ENCODE measurements at places on chromosomes 2 and 18. TPM values are rescaled to one million over a fixed set of nuclear protein-coding genes. Genes with fewer than 3 reads are reported as not detected.

Gene GLB1L
- total RNA-seq, result 3.1 TPM

GRCh38 chr2:127683757-127684156, 8.4 kb upstream of the LIMS2 start:
- H3K27ac ChIP-seq, result no peak overlapping the region
- peaks cover 2% of the 10 kb centered on the region for H3K36me3 ChIP-seq
- no peak for DNase-seq
- H3K27me3 ChIP-seq, result peaks cover 29% of the 10 kb centered on the region

Gene C2orf92
- 12.5 TPM for total RNA-seq

DNA sequence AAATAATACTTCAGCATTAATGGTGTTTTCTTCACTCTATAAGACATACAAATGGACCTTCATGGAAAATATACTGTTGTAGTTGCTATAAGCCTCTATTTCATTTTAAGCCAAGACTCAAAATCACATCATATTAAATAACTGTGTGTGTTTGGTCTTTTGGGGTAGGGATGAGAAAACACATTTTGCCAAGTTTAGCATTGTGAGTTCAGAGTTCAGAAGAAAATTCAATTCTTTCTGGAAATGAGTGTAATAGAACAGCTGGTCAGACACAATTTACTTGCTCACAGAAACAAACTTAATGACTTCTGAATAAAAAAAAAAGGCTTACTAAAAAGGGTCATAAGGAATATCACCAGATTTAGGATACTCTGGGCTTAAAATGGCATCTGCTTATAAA, 149.5 kb downstream of the LRRTM4 start:
- no peaks in the 10 kb centered on the region for H3K27me3 ChIP-seq
- H3K4me1 ChIP-seq, result no peaks in the 10 kb centered on the region
- no peak for DNase-seq
- H3K36me3 ChIP-seq, result no peaks in the 10 kb centered on the region

Gene FAM161A
- total RNA-seq, result 2.1 TPM

- H3K36me3 ChIP-seq, result no peaks in the 10 kb centered on the region
- DNase-seq, result no peak
- no peaks in the 10 kb centered on the region for H3K27me3 ChIP-seq
- H3K4me3 ChIP-seq, result no peak overlapping the region
- no peaks in the 10 kb centered on the region for H3K4me1 ChIP-seq
Observed at GRCh38 chr18:7056026-7056425, 61.6 kb downstream of the LAMA1 start.

DNA sequence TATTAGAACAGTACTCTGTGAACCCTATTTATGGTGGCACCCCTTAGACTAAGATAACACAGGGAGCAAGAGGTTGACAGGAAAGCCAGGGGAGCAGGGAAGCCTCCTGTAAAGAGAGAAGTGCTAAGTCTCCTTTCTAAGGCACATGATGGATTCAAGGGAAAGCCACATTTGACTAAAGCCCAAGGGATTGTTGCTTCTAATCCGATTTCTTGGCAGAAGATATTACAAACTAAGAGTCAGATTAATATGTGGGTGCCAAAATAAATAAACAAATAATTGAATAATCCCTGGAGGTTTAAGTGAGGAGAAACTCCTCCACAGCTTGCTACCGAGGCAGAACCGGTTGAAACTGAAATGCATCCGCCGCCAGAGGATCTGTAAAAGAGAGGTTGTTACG, 333.2 kb downstream of the SOX11 start:
- no peak for DNase-seq
- no peak overlapping the region for H3K27ac ChIP-seq
- H3K36me3 ChIP-seq, result no peaks in the 10 kb centered on the region

DNA sequence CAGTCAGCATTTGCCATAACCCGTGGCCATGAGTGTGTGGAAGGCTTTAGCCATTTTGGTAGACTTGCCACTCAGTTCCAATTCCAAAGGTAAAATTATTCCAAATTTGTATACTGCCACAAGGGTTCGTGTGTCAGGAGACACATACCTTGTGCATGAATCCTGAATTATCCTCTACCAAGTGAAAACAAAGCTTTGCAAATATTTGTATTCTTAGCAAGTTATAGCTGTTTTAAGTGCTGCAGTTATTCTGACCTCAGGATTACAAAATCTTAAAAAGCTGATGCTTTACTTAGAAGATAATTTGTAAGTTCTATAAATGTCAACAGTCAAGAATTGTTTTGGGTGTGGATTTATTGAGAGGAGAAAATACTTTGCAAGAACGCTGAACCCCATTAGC, 100.6 kb downstream of the ANTXR1 start:
- H3K4me1 ChIP-seq, result no peaks in the 10 kb centered on the region
- H3K27me3 ChIP-seq, result peaks cover 26% of the 10 kb centered on the region
- no peak overlapping the region for H3K4me3 ChIP-seq
- no peaks in the 10 kb centered on the region for H3K36me3 ChIP-seq

GRCh38 chr18:25171334-25171733, 180.6 kb downstream of the ZNF521 start:
- DNase-seq, result no peak
- no peaks in the 10 kb centered on the region for H3K4me1 ChIP-seq
- H3K36me3 ChIP-seq, result no peaks in the 10 kb centered on the region
- no peaks in the 10 kb centered on the region for H3K27me3 ChIP-seq

Gene FARSB
- total RNA-seq, result 12.5 TPM

DNA sequence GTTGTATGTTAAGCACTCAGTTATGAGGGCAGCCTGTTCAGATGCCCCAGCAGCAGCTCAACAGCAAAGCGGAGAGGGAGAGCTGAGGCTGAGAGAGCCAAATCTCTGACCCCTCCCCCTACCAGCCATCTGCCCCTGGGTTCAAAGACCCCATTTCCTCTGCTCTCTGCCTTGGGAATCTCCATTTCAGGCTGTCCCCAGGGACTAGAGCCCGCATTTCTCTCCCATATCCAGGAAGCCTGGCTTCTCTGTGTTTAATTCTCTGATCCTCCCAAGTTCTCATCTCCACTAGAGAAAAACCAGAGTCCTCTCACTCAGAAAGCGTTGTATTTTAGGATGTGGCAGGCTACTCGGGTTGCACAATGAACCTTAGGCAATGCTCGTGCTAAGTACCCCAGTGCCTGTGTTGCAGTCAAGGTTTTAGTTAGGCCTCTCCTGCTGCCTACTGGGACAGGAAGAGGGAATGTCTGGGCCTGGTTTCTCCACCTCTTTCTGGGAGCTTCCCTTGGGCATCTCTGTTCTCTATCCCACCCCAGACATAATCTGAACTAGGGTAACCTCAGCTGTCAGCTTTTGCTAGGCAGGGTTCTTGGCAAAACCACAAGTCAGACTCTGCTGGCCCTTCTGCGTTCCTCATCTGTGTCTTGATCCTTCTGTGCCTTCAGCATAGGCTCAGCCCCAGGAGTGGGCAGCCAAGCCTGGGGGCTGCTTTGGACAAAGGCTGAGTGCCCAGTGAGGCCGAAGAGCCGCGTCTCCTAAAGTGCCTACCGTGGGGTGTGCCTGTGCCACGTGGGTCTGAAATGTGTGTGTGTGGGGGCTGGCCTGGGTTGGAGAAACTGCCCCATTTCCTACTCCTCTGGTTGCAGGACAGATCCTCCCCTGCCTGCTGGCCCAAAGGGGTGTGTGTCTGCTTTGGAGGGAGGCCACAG, 96.8 kb downstream of the STPG4 start:
- no peak for DNase-seq
- no peaks in the 10 kb centered on the region for H3K27me3 ChIP-seq
- H3K4me3 ChIP-seq, result no peak overlapping the region
- peaks cover 22% of the 10 kb centered on the region for H3K4me1 ChIP-seq

DNA sequence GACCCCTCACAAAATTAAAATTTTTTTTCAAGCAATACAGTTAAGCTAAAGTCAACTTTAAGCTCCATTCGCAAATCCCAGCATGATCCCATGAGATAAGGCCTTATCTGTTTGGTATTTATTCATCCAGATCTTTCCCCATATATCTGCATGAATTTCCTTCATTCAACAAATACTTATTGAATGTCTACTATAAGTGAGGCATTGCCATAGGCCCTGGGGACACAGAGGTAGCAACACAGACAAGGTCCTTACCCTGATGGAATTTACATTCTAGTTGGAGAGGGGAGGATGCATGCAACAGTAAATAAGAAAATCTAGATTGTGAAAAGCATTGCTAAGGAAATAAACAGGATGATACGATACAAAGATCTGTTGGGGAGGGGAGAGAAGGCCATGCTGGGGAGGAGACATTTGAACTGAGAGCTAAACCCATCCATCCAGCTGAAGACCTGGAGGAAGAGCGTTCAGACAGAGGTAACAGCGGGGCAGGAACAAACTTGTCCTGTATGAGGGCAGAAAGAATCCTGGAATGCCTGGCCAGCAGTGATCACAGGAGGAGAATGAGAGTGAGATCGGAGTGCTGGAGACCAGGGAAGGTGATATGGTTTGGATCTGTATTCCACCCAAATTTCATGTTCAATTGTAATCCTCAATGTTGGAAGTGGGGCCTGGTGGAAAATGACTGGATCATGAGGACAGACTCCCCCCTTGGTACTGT, 71.6 kb downstream of the SDC1 start:
- H3K4me3 ChIP-seq, result no peak overlapping the region
- H3K27me3 ChIP-seq, result peaks cover 53% of the 10 kb centered on the region
- DNase-seq, result no peak
- H3K27ac ChIP-seq, result no peak overlapping the region

Gene RRM2
- 0.32 TPM for total RNA-seq

- no peak for DNase-seq
- no peak overlapping the region for H3K27ac ChIP-seq
- H3K4me3 ChIP-seq, result no peak overlapping the region
Observed at GRCh38 chr2:6325616-6326015, 540.1 kb downstream of the CMPK2 start.

Gene ZFAND2B
- 65.3 TPM for total RNA-seq

GRCh38 chr18:44803019-44803650, 122.4 kb downstream of the SETBP1 start:
- no peak for DNase-seq
- peaks cover 9% of the 10 kb centered on the region for H3K4me1 ChIP-seq
- H3K27me3 ChIP-seq, result peaks cover 13% of the 10 kb centered on the region
- no peak overlapping the region for H3K27ac ChIP-seq

GRCh38 chr2:140247451-140248195, 1467.4 kb upstream of the NXPH2 start:
- H3K4me1 ChIP-seq, result no peaks in the 10 kb centered on the region
- H3K36me3 ChIP-seq, result no peaks in the 10 kb centered on the region
- H3K27me3 ChIP-seq, result no peaks in the 10 kb centered on the region

- no peak for DNase-seq
- H3K4me3 ChIP-seq, result no peak overlapping the region
- no peaks in the 10 kb centered on the region for H3K36me3 ChIP-seq
- no peak overlapping the region for H3K27ac ChIP-seq
Observed at GRCh38 chr2:107984707-107985106, 1.6 kb upstream of the SLC5A7 start.

GRCh38 chr2:205744074-205744591, 61.8 kb downstream of the NRP2 start:
- H3K27ac ChIP-seq, result no peak overlapping the region
- peaks cover 56% of the 10 kb centered on the region for H3K27me3 ChIP-seq

DNA sequence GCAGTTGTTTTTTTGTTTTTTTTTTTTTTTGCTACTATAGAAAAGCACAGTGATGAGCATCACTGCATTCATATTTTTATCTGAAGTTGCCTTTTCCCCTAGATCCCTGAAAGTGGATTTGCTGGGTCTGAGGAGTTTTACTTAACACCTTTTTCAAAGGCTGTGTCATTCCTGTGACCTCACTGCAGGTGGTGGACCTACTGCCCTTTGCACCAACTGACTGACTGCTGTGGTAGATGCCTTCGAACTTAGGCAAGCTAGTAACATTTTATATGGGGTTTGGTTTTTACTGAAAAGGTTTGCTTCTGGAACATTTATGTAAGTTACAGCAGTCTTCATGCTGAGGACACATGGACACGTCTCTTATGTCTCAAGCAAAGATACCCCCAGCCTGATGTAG, 36.2 kb downstream of the SPTBN1 start:
- peaks cover 36% of the 10 kb centered on the region for H3K27me3 ChIP-seq
- H3K36me3 ChIP-seq, result peaks cover 3% of the 10 kb centered on the region
- no peak overlapping the region for H3K27ac ChIP-seq
- no peak for DNase-seq

DNA sequence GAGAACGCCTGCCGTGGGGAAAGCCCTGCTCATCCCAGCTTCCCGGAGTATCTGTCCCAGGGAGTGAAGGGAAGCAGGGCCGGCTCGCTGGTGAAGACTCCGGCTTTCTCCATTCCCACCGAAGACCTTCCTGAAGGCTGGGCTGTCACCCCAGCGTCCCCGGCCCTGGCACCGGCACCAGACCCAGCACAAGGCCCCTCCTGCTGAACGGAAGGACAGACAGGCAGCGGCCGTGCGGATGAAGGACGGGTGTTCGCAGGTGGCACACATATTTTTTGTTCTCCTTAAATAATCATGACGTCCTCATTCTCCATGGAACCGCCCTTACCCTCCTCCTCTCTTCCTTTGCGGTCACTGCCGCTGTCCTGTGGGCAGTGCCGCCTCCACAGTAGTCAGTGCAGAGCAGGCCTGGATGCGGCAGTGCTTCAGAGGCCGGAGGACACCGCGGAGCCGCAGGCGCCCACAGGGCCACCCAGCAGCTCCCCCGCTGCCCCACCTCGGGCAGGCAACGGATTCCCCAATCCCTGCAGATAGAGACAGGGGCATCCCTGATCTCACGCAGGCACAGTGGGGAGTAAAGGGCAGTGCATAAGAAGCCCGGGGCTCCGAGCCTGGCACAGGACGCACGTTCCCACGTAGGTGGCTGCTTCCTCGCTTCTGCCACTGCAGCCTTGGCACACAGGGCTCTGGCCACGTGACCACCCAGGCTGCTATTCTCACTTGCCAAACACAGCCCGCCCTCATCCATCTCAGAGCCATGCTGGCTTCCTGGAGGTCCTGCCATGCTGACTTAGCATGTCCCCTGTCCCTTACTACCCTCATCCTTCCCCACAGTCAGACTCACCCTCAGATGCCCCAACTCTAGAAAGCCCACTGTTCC, 229.7 kb downstream of the EIPR1 start:
- DNase-seq, result no peak
- H3K4me3 ChIP-seq, result no peak overlapping the region
- no peaks in the 10 kb centered on the region for H3K27me3 ChIP-seq
- no peak overlapping the region for H3K27ac ChIP-seq

GRCh38 chr2:238081561-238081960, 18.6 kb upstream of the ESPNL start:
- DNase-seq, result no peak
- H3K4me1 ChIP-seq, result no peaks in the 10 kb centered on the region
- H3K36me3 ChIP-seq, result peaks cover 10% of the 10 kb centered on the region
- H3K27me3 ChIP-seq, result no peaks in the 10 kb centered on the region
- no peak overlapping the region for H3K4me3 ChIP-seq

GRCh38 chr18:30485078-30485477, 557.5 kb downstream of the DSC3 start:
- H3K27me3 ChIP-seq, result no peaks in the 10 kb centered on the region
- H3K4me3 ChIP-seq, result no peak overlapping the region
- H3K36me3 ChIP-seq, result no peaks in the 10 kb centered on the region
- DNase-seq, result no peak
- no peaks in the 10 kb centered on the region for H3K4me1 ChIP-seq

Data from T-helper 17 cell (primary cell).